Caki2 (cell line): ENCODE measurements at places on chromosomes 16 and 17.

GRCh38 chr16:48347980-48348379 is 37.2 kb downstream of the SIAH1 start:
- no peak for DNase-seq

GRCh38 chr17:77317091-77317750 is 176.5 kb downstream of the SEC14L1 start:
- DNase-seq: peak; percentile 53

DNA sequence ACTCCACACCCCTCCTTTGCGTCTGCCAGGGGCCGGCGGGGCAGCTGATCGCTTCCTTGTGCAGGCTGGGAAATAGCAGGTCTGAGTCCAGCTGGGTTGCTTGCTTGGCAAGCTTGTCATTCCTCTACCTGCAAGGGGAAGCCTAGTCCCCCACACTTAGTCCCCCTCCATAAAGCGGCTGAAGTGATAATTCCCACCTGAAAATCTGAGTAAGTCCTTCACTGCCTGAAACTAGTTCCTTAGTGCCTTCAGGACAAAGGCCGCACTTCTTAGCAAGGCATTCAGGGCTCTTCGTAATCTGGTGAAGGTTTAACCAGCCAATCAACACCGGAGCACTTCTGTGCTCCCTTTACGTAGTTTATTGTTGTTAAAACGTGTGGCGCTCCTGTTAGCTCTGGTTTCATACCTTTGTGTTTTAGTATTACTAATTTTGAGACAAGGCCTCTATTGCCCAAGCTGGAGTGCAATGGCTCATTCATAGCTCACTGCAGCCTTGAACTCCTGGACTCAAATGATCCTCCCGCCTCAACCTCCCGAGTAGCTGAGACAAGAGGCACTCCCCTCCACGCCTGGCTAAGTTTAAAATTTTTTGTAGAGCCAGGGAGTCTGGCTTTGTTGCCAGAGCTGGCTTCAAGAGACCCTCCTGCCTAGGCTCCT is 817 bp downstream of the PSKH1 start:
- no peak for DNase-seq

DNA sequence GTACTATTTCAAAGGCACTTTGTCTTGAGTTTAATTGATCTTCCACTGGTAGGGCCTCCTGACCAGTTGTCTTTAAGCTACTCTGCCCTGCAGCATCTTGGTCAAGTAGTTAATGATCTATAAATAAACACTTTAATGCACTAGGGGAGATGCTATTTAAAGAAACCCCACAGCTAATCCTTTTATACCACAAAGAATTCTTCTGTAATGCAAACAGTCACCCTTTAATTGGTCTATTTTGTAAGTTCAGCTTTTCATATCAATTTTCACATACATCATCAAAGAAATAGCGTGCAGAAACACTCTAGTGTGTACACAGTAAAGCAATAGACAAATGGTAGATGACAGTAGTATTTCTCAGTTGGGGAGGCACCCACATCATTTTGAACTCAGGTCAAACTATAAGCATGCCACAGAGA is 70.3 kb downstream of the PMP22 start:
- no peak for DNase-seq

- DNase-seq: no peak
These were observed 94.1 kb upstream of the ZNF750 start for GRCh38 chr17:82933911-82934310.

DNA sequence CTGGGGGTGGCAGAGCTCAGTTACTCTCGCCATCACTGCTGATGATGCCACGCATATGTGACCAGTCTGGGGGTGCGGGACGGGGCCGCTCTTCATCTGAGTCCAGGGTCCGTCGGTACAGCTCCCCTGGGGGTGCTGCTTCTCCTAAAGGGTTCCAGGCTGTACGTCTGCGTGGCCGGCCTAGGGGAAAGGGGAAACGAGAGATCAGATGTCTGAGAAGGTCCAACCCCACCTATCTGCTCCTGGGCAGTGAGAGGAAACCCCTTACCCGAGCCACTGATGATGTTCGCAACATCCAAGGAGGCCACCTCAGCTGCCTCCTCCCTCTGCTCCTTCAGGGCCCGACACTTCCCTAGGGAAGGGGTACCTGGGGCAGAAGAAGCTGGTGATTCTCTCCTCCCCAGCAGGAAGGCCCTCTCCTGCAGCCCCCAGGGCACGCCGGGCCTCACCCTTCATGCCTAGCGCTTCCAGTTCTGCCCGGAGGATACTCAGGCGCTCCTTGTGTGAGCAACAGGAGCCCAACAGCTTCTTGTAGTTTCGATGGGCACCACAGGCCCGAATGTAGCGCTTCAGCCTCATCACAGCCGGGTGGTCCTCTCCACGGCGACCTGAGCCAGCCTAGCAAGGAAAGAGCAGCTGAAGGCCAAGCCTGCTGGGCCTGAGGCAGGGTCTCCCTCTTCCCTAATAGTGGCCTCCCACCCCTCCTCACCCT is 2.1 kb downstream of the HIRIP3 start:
- no peak for DNase-seq

- no peak for DNase-seq
These were observed 31.5 kb downstream of the PIPOX start for GRCh38 chr17:29074488-29074887.

GRCh38 chr17:83183951-83184506 is 104.6 kb downstream of the METRNL start:
- DNase-seq: no peak

- DNase-seq: no peak
These were observed 68.1 kb downstream of the IRF8 start for GRCh38 chr16:85967111-85967510.
